ENCODE measurements at places on chromosomes 5 and 9. TPM values are rescaled to one million over a fixed set of nuclear protein-coding genes. Genes with fewer than 3 reads are reported as not detected.

BRINP1 gene
- not detected for total RNA-seq

GKAP1 gene
- 9.9 TPM for total RNA-seq

IL3 gene
- not detected for total RNA-seq

WNK2 gene
- total RNA-seq, result 0.26 TPM

CNTNAP3 gene
- total RNA-seq, result not detected

CYSRT1 gene
- total RNA-seq, result not detected

TAF11L11 gene
- not detected for total RNA-seq

OR1J1 gene
- total RNA-seq, result not detected

TMEM174 gene
- not detected for total RNA-seq

MEGF10 gene
- total RNA-seq, result 0.06 TPM

CATSPER3 gene
- total RNA-seq, result not detected

TAF1L gene
- total RNA-seq, result not detected

STKLD1 gene
- 1.1 TPM for total RNA-seq

SHC3 gene
- 0.18 TPM for total RNA-seq

PITX1 gene
- not detected for total RNA-seq

NPDC1 gene
- total RNA-seq, result 32.4 TPM

PGGT1B gene
- total RNA-seq, result 35.6 TPM

LRRC19 gene
- total RNA-seq, result not detected

PCDHA11 gene
- total RNA-seq, result not detected

Measured in T-cell (primary cell).